Stimulated activated CD8-positive, alpha-beta memory T cell treated with anti-CD3 and anti-CD28 coated beads, Interleukin-4, amount 100 ng/mL, for 4 hours (primary cell): ENCODE measurements at places on chromosomes 16 and 17.

DNA sequence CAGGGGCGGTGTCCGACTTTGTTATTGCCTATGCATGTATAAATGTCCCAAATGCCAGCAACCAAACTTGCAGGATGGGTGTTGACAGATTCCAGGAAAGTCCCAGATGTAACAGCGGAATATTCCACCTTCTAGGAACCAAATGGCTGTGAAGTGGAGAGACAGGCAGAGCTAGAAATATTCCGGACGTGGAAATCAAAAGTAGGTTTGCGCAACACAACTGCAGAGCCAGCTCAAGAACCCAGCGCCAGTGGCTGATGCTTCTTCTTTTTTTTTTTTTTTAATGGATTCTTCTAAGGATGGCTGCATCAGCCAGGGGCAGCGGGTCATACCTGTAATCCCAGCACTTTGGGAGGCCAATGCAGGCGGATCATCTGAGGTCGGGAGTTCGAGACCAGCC, 601.7 kb downstream of the MAF start:
- DNase-seq = no peak

GRCh38 chr16:85757341-85757822, 6.5 kb upstream of the C16orf74 start:
- no peak for DNase-seq

DNA sequence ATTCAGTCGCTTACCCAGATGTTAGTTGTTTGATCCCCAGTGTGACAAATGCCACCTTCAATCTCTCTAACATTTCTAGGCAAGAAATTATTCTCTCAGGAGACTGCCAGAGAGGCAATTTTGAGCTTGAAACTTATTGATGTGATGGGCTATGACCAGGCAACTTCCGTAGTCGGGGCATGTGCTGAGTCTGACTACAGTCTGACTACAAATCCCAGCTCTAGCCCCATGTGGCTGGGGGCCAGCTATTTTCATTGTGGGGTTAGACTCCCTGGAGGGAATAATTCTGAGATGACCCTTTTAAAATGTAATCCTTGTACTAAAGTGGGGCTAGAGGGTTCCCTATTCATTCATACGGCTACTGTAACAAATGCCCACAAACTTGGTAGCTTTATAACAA, 65.9 kb downstream of the RBFOX1 start:
- no peak for DNase-seq

GRCh38 chr17:31374094-31374447, 17.4 kb upstream of the RAB11FIP4 start:
- DNase-seq = no peak

- DNase-seq = no peak
Measured at GRCh38 chr16:81164958-81165357, 68.8 kb upstream of the GCSH start.

GRCh38 chr16:67326472-67327309, at the start of the genes KCTD19 and LRRC36:
TSS of gene KCTD19 (minus strand) at chr16:67326741. CDS start at chr16:67326707, 34 bp downstream.
TSS of gene LRRC36 (plus strand) at chr16:67326815. CDS start at chr16:67326863, 48 bp downstream.
- DNase-seq = peak; percentile 33

GRCh38 chr16:85027958-85028684, 526 bp downstream of the KIAA0513 start:
- DNase-seq = no peak

GRCh38 chr17:62920300-62920699, 45.7 kb upstream of the TANC2 start:
- DNase-seq = no peak

GRCh38 chr17:17831208-17832031, 5.4 kb downstream of the SREBF1 start:
- DNase-seq = no peak

GRCh38 chr17:10805911-10806310, 2.0 kb upstream of the TMEM238L start:
- no peak for DNase-seq

- no peak for DNase-seq
Measured at GRCh38 chr16:2008009-2008526, 1.6 kb downstream of the ZNF598 start.
